HFFc6 (cell line): ENCODE measurements at places on chromosomes 4 and X.

GRCh38 chrX:35728481-35728880 is 69.7 kb upstream of the MAGEB16 start:
- no peak for DNase-seq

- DNase-seq, result peak; percentile 9
Measured at GRCh38 chrX:9873952-9874351, 87.7 kb downstream of the SHROOM2 start.

DNA sequence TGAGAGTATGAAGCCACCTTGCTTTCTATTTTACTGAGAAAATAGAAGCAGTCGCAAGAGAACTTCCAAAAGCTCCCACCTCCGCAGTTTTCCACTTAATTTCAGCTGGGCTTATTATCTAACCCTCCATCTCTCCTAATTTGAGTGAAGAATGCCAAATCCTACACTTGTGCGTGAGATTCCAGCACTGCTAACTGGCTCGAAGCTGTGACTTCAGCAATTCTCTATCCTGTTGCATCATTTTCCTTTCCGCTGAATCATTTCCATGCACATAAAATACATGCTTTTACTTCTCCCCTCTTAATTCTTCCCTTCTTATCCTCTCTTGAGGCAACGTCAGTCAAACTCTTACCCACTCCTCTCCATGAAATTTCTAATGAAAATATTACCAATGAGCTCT is 189.5 kb downstream of the GASK1B start:
- no peak for DNase-seq

DNA sequence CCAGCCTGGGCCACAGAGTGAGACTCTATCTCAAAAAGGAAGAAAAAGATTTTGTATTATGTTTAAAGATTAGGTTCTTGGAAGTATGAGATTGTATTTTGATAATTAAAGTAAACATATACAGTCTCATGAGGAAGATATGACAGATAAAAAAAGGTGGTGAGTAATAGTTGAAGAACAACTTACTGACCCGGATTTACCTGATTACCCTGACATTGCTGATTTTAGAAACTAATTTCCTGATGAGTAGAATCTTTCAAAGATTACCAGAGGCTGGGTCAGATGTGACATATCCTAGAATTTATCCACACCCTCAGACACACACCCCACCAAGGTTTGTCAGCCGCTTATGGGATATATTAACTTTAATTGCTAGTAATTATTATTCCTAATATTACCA is 9.5 kb downstream of the CDKL5 start:
- no peak for DNase-seq

- no peak for DNase-seq
Measured at GRCh38 chr4:128525992-128526630, 238.5 kb upstream of the PGRMC2 start.

DNA sequence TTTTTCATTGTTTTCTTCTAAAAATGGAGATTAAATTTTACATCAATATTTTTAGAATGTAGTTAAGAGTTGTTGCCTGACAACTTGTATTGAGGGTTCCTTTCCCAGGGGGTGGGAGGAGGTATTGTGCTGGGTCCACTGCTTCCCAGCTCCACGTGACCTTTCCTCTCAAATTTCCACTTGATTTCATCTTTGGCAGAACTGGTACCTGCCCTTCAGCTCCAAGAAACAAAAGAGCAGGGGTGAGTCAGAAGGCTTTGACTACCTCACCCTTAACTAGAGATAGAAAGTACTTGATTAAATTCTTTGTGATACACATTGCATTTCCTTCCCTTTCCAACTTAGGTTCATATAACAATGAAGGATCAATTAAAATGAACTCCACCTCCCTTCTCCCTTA is 19.7 kb downstream of the TRIM2 start:
- no peak for DNase-seq

GRCh38 chrX:10010686-10011085 is 43.5 kb downstream of the CLDN34 start:
- DNase-seq, result peak; percentile 21
